ENCODE measurements at places on chromosomes 2 and 18. TPM values are rescaled to one million over a fixed set of nuclear protein-coding genes. Genes with fewer than 3 reads are reported as not detected.

Gene PTPRM
- total RNA-seq: 6.5 TPM

Gene LRRTM4
- total RNA-seq: not detected

DNA sequence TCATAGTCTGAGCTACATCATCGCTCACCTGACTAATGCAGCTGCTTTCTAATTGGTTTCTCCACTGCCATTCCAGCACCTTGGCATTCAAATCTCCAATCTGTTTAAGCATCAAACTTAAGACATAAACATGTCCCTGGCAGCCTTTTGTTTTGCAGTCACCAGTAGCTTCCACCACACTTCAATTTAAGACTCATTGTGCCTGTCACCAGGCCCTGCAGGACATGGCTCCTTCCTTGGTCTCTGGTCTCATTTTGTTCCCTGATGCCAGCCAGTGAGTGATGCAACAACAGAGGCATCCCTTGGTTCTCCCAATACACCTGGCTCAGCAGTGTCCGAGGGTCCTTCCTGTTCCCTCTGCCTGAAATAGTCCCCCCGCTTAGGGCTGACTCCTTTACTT is 292.4 kb upstream of the PXDN start:
- H3K36me3 ChIP-seq: no peaks in the 10 kb centered on the region
- no peak for DNase-seq
- H3K4me3 ChIP-seq: no peak overlapping the region
- H3K27me3 ChIP-seq: no peaks in the 10 kb centered on the region

DNA sequence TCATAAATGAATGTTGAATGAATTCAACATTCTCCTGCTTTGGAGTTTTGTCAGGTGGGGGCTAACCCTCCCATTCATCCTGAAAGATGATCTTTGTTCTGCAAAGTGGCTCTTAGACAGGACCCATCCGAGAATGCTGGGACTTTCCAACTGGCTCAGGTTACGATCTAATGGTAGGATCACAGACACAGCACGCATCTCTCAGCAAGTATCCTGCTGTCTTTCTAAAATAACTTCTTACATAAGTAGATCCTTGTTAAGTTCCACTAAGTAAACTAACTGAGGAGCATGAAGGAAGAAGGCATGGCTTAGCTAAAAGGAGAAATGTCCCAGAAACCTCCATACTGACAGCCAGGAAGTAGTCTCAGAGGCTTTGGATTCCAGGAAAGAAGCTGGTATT is 23.7 kb downstream of the CYP27A1 start:
- no peak for DNase-seq
- peaks cover 11% of the 10 kb centered on the region for H3K4me1 ChIP-seq
- peaks cover 58% of the 10 kb centered on the region for H3K27me3 ChIP-seq
- H3K4me3 ChIP-seq: no peak overlapping the region
- peaks cover 2% of the 10 kb centered on the region for H3K36me3 ChIP-seq
